ENCODE measurements at places on chromosomes 6 and 20.

GRCh38 chr6:90110971-90111370, 185.7 kb downstream of the BACH2 start:
- no peak for DNase-seq

GRCh38 chr6:41470331-41471063, 75.7 kb upstream of the FOXP4 start:
- no peak for DNase-seq

GRCh38 chr20:14775778-14776177, 438.4 kb upstream of the FLRT3 start:
- DNase-seq: no peak

DNA sequence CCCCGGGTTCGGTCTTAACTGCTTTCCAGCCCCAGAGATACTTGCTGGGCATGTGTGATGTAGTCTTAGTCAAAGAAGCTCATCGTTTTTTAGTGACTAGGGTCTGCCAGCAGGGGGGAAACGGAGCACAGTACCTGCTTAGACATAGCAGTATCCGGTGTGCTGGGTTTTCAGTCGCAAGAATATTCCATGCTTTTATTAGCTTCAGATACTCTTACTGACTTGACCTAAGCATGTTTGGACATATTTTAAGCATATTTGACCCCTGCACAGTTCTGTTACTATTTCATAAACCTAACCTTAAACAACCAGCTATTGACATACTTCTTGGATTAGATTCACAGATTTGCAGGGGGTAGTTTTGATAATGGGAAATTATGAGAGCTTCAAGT, 3.0 kb downstream of the E2F3 start:
- DNase-seq: peak; percentile 63
